Stimulated activated CD4-positive, alpha-beta T cell treated with anti-CD3 and anti-CD28 coated beads, Interleukin-12 subunit alpha, Interleukin-12 subunit beta, amount 100 ng/mL, for 48 hours (primary cell): ENCODE measurements at places on chromosomes 6 and 20.

DNA sequence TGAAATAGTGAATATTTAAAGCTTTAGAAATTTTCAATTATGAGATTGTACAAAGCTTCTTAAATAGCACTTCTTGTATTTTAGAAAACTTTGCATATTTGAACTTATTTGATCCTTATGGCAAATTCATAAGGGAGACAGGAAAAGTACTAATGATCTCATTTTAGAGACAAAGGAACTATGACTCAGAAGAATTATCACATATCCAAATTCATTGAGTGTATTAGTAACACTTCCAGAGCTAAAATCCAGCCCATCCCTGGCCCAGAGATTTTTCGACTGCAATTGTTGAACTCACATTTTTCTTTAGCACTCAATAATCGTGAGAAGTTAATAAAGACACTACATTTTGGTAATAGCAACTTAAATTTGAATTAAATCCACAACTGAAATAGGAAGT lies 704.3 kb downstream of the EPM2A start:
- DNase-seq, result no peak

DNA sequence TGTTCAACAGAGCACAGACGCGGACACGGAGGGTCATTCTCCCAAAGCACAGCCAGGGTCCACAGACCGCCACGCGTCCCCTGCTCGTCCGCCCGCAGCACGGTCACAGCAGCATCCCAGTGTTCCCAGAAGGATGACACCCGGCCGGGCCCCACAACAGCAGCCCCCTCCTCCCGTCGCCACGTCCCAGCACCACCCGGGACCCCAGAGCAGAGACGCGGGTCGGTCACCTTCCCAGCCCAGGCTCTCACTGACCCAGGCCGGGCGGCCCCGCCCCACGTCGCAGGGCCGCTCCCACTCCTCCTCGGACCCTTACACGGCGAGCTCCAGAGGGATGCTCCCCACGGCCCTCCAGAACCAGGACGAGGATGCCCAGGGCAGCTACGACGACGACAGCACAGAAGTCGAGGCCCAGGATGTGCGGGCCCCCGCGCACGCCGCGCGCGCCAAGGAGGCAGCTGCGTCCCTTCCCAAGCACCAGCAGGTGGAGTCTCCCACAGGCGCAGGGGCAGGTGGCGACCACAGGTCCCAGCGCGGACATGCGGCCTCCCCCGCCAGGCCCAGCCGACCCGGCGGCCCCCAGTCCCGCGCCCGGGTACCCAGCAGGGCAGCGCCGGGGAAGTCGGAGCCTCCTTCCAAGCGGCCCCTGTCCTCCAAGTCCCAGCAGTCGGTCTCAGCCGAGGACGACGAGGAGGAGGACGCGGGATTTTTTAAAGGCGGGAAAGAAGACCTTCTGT lies 64.3 kb downstream of the FNDC1 start:
- DNase-seq, result no peak

GRCh38 chr20:50269091-50270033 lies 78.7 kb downstream of the CEBPB start:
- DNase-seq, result no peak

DNA sequence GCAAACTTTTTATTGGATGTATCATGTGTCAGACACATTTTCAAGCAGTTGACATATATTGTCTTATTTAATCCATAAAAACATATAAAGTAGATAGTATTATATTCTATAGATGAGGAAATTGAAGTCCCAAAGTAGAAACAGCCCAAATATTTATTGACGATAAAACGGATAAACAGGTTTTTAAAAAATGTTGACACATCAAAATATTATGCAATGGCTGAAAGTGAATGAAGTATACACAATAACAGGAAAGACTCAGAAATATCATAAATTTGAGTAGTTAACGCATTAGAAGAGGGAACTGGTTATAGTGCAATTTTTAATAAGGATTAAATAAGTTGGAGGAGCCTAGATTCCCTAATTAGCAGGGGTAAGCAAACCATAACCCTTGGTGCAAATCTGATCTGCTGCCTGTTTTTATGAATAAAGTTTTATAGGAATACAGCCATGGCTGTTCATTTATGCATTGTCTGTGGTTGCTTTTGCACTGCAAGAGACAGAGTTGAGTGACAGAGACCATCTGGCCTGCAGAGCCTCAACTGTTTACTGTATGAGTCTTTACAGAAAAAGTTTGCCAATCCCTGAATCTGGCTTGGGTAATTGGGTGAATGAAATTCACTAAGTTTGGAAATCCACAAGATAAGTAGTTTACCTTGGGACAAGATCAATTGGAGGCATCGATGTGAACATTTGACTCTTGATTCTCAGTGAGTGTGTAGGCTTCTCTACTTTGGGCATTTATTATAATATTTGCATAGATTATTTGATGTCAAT lies 50.6 kb upstream of the EXOC2 start:
- DNase-seq, result no peak

GRCh38 chr20:1330075-1330830 lies 1.3 kb upstream of the SDCBP2 start:
- peak; percentile 28 for DNase-seq

- no peak for DNase-seq
Observed at GRCh38 chr6:33591424-33592032, 11.5 kb upstream of the BAK1 start.

- DNase-seq, result no peak
Observed at GRCh38 chr6:111503660-111504059, 20.6 kb upstream of the REV3L start.

GRCh38 chr20:62663145-62664018 lies 21.1 kb downstream of the SLCO4A1 start:
- DNase-seq, result no peak

GRCh38 chr6:168004023-168004422 lies 6.6 kb downstream of the KIF25 start:
- DNase-seq, result no peak

DNA sequence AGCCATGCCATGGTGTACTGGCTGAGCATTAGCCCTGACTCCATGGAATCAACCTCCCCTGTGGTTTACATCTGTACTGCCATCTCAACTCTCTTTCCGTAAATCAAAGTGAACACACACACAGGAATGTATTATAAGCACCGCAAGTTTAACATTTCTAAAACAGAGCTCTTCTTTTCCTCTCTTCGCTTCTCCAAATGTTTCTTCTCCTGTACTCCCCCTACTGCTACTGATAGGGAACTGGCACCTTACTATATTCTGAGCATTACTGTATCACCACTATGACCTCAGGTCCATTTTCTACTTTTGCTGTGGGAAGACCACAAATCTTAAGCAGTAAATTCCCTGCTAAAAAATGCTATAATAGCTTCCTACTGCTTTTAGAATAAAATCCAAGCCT lies 101.2 kb downstream of the NUS1 start:
- no peak for DNase-seq

DNA sequence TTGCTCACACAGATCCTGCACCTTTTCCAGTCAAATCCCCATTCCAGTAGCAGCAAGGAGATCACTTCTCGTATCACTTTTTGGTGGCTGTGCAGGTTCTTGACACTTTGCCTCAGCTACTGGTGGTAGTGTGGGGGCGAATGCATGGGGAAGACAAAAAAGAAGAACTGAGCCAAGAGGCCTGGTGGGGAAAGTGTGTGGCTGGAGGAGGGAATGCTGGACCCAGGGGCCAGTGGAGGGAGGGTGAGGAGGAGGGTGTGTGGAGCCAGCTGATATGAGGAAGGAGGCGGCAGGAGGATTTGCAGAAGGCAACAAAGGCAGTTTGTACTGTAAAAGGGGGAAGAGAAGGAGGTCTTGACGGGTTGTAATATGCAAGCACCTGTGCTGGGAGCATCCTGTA lies 15.7 kb upstream of the HLA-C start:
- DNase-seq, result no peak

GRCh38 chr6:147311218-147311617 lies 107.0 kb downstream of the STXBP5 start:
- no peak for DNase-seq

DNA sequence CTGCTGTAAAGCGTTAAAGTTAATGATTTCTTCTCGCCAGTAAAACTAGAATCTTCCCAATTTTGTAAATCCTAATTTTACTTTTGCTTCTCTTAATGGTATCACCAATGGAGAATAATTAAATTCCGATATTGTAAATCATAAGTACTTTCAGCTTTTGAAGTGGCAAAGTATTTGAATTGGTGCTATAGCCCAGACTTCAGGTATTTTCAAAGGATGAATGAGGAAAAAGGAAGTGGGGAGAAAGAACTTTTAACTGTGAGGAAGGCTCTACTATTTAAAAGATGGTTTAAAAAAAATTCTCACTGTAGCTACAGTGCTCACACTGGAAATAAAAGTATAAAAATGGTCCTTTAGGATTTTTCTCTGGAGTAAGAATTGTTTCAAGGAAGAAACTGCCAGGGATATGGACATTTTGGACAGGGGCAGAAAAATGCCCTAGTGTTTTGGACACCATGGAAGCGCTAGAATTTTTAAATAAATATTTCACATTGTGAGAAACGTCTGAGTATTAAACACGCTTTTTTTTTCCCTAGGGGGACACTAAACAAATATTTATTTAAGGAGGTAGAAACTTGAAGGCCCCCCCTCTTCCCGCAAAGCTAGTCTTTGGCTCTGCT lies 1.3 kb upstream of the TAB2 start:
- DNase-seq, result no peak

GRCh38 chr6:148507774-148508173 lies 165.1 kb downstream of the SASH1 start:
- no peak for DNase-seq

GRCh38 chr6:113645986-113646385 lies 211.2 kb upstream of the MARCKS start:
- DNase-seq, result no peak

DNA sequence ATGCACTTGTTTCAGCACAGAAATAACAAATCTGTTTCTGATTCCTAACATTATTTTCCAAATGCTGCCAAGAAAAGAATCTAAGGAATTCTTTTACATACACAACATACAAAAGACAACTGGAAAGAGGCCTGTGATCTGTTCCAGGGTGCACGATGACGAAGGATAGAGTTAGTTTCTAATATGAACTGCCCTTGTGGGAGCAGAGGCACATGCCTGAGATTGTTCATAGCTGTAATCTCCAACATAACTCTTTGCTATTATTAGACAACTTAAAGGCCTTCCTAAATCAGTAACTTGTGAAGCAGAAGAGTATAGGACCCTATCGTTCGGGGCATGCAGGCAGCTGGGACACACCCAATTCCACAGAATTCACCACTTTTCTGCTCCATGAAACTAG lies 41.2 kb upstream of the NHSL1 start:
- no peak for DNase-seq

- DNase-seq, result no peak
Observed at GRCh38 chr6:78483553-78484197, 383.7 kb upstream of the IRAK1BP1 start.

DNA sequence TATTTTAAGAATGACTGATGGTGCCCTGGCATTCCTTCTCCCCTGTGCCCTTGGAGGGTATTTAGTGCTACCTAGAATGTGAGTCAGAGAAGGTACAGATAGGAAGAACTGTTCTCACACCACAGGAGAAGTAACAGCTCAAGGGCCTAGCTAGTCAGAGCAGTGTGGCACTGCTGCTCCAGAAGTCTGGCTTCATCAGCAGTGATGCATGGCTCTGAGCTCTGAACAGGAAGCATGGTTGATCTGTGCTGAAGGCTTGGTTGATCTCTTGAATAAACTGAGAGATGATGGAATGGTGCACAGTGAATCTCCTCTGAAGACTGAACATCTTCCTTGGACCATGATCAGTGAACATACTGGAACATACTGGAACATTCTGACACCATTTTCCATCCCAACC lies 425.3 kb upstream of the SLC35B3 start:
- DNase-seq, result no peak

- DNase-seq, result no peak
Observed at GRCh38 chr20:45917790-45918141, 5.8 kb upstream of the PLTP start.
